Pulmonary artery endothelial cell (primary cell): ENCODE measurements at places on chromosomes 6 and 20.

GRCh38 chr20:49904440-49905214 is 10.7 kb downstream of the SPATA2 start:
- no peak for DNase-seq

- DNase-seq, result no peak
Observed at GRCh38 chr20:12243327-12243726, 325.6 kb downstream of the BTBD3 start.

GRCh38 chr6:34455831-34456230 is 10.0 kb upstream of the PACSIN1 start:
- DNase-seq, result no peak

DNA sequence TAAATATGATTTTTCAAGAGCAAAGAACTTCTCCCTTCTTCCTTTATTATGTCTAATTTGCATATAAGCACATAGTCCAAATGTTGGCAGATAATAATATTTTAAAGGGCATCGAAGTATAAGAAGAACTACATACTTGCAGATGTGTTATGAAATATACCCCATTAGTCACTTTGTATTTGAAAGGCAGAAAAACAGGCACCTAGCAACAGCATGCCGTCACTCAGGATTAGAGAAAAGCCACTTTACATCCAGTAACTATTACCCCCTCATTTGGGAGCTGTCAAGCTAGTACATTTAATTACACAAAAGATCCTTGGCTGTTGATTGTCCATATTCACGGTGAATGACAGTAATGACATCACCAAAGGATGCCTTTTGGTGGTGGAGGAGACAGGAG is 99.3 kb upstream of the ARMC2 start:
- no peak for DNase-seq

- no peak for DNase-seq
Observed at GRCh38 chr6:45606831-45607400, 229.2 kb upstream of the SUPT3H start.
